ENCODE measurements at places on chromosomes 6 and 20. TPM values are rescaled to one million over a fixed set of nuclear protein-coding genes. Genes with fewer than 3 reads are reported as not detected.
A peak's percentile ranks its signal among the peaks of the same experiment; 100 is the strongest.

GRCh38 chr6:155314773-155315515 lies 660 bp upstream of the TFB1M start:
- DNase-seq, result no peak

DNA sequence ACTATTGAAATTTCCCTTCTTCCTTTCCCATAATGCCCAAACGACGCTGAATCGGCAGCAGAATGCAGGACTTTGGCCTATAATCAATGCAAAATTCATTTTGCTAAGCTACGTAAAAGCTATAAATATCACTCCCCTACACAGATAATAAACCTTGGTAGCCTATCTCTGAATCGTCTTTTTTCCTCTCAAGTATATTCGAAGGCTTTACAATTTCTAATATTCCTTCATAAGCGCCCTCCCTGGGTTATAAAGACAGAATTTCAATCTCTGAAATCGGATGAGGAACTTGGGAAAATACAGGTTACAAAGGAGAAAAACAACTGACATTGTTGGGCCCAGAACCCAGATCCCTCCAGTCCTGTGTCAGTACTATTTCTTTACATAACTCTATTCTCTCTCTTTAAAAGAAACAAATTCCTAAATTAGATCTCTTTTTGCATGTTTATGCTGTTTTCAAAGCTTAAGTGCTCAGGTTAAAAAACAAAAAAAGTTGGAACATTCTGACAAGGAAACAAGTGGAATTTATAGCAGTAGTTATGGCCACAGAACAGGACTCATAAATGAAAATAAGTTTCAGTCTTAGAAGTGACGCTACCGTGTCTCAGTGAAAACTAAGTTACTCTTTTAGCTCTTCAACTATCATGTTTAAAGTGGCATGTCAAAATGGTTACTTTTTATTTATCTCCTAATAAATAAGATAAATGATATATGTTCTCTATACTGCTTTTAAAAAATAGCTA lies 84.5 kb downstream of the SESN1 start:
- DNase-seq, result no peak

DNA sequence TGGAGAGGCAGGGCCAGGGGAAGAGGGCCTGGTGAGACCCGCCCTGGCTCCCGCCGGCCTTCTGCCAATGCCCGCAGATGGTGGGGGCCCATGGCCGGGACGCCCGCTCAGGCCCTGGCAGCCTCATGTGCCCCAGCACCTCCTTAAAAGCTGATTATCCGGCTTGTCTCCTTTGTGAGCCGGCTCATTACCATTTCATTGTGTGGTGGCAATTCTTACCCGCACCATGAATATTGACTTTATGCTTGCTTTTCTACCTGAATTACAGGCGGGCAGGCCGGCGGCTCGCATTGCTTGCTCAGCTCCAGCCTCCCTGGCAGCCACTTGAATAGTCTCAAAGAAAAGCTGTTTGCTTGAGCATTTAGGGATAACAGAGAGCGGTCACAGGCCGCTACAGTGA lies 120.0 kb upstream of the JAG1 start:
- DNase-seq, result no peak

- DNase-seq, result no peak
Observed at GRCh38 chr20:33871362-33871761, 60.2 kb downstream of the CHMP4B start.

DNA sequence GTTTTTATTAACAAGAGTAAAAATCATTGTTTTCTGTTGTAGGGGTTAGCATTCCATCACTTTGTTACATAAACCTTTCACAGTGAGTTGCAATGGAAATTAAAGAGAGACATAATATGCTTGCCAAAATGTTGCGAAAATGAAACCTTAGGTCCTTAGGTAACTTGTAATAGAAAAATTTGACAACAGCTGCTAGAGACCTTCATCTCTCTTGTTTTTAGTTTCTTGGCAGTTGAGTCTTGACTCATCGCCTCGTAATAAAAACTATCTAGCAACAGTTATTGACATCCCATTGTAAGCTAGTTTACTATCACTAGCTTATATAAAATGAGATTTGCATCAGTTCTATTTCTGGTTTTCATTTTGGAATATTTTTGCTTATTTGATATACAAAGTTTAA lies 179.0 kb upstream of the MMS22L start:
- DNase-seq, result no peak

- DNase-seq, result no peak
Observed at GRCh38 chr6:146965110-146965689, 239.0 kb upstream of the STXBP5 start.

- DNase-seq, result no peak
Observed at GRCh38 chr6:7787137-7787608, 61.3 kb downstream of the BMP6 start.

GRCh38 chr6:34145161-34146020 lies 496 bp downstream of the GRM4 start:
- DNase-seq, result no peak

DNA sequence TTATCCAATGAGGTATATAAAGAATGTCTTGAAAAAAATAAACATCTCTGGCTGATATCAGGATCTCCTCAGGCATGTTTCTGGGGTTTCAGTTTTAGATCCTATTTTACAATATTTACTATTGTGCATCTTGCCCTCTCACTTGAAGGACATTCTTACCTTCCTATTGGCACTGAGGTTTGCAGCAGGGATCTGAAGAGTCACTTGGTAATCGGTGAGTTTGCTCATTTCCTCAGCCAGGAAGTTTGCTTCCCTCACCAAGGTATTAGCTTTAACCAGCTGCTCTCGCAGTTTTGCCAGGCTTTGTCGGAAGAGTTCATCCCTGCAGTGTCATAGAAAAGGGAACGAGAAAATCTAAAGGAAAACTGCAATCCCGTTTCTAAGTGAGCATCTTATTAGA lies 101.9 kb upstream of the NUP153 start:
- no peak for DNase-seq

DNA sequence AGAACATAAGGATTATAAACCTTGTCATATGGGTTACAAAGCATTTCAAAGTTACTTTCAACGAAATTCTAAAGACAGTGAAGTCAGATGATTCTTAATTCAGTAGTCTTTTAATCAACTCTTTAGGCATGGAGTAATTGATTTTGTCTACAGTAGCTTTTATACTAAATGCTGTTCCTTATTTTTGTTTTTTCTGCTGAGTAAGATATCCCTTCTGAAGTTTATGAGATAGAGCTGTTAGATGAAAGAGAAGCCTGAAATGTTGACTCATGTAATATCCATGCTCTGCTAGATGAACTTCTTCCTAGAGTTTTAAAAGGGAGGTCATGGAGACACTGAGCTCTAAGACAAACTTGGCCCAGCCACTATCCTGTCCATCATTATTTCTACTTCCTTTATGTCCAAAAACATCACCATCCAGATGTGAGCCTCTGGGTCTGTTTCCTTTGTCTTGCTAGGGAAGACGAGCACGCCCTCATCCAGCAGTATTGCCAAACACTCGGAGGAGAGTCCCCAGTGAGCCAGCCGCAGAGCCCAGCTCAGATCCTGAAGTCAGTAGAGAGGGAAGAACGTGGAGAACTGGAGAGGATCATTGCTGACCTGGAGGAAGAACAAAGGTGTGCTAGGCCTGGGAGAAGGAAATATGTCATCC lies 550.3 kb downstream of the UTRN start:
- DNase-seq, result no peak

GRCh38 chr6:157760589-157761330 lies 62.3 kb upstream of the SNX9 start:
- DNase-seq, result no peak

GRCh38 chr6:90544081-90544480 lies 42.8 kb downstream of the MAP3K7 start:
- DNase-seq, result no peak

GRCh38 chr20:10469599-10469998 lies 34.5 kb downstream of the SLX4IP start:
- peak; percentile 72 for DNase-seq

GRCh38 chr6:47631269-47631772 lies 67.1 kb upstream of the ADGRF4 start:
- peak; percentile 43 for DNase-seq

- no peak for DNase-seq
Observed at GRCh38 chr6:140541288-140541687, 1166.8 kb upstream of the CITED2 start.

GRCh38 chr20:46283426-46284039 lies 24.8 kb downstream of the CDH22 start:
- DNase-seq, result no peak

DNA sequence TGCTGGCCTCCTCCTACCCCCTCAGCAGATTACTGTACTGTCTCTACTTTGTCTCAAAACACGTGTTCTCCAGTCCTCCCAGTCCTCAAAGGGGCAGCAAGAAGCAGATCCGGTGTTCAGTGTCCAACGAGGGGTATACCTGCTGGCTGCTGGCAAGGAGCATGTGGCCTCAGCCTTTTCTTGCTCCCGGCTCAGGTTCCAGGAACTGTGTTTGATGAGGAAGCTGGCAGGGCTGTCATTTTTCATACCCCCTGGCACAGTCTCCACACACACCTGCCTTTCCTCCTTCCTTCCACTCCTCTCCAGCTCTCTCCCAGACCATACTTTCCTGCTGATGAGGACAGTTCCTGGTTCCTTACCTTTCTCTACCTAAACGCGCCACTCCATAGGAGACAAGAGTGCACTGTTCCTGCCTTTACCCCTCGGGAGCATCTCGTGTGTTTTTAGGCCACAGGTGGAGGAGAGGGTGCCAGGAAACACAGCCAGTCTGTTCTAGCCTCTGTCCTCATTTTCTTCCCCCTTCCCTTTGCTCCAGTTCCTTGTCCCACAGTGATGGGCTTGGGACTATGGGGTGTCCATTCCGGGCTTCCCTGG lies 77.2 kb downstream of the SSR1 start:
- DNase-seq, result no peak

- no peak for DNase-seq
Observed at GRCh38 chr20:56689318-56689717, 60.2 kb downstream of the TFAP2C start.

ZFP57 gene
- 0.21 TPM for polyA plus RNA-seq

CDKAL1 gene
- polyA plus RNA-seq, result 15.9 TPM

MLIP gene
- polyA plus RNA-seq, result 0.70 TPM

SLC17A2 gene
- polyA plus RNA-seq, result 0.74 TPM

MYT1 gene
- polyA plus RNA-seq, result 0.61 TPM

SMIM8 gene
- 25.3 TPM for polyA plus RNA-seq

GPLD1 gene
- 2.9 TPM for polyA plus RNA-seq

TRDN gene
- polyA plus RNA-seq, result 1.9 TPM

MCCD1 gene
- 21.9 TPM for polyA plus RNA-seq

SLC22A3 gene
- polyA plus RNA-seq, result 6.9 TPM

TFAP2C gene
- polyA plus RNA-seq, result 0.81 TPM

LCA5 gene
- 10.7 TPM for polyA plus RNA-seq

CCN6 gene
- polyA plus RNA-seq, result 3.5 TPM

All from renal pelvis (tissue), 12 donors.